H4 (cell line): ENCODE measurements at places on chromosomes 12 and 14. TPM values are rescaled to one million over a fixed set of nuclear protein-coding genes. Genes with fewer than 3 reads are reported as not detected.

DNA sequence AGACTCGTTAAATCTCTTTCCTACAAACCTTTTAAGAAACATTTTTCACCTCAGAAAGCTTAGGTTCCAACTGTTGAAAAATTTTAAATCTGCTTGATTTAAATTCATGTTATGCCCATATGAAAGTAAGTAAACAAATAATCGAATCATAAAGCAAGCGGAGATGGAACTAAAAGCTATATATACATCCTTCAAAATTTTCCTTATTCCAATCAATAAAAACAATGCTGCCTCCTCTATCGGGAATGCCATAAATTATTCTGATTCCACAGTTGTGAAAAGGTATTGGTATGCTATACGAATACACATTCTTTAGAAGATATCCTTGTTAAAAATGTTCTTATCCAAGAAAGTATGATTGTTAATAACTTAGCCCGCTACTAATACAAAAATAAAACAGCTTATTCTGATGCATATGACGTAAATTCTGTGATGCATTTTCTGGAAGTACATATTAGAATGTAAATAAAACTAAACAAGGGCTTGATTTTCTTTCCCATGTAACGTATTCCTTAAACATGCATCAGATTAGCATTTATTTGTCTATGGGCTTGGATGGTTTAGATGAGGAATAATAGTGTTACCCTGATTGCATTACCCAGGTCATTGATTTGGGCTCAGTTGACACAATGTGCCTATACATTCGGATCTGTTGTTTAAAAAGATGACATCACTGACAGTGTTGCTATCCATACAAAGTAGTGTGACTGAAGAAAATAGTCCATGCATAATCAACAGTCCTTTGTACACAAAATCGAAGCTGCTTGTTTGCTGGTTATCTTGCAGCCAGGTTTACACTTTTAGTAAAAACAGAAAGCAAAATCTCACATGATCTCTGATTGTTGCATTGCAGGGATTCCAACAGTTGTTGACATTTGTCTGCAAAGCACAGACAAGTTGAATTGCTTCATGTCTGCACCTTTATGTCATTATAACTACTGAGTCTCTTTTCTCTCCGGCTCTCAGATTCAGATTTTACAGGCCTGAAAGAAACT, 656 bp upstream of the DTD2 start:
- no peak for DNase-seq

GRCh38 chr12:26121323-26122060, 3.3 kb downstream of the BHLHE41 start:
- no peak for DNase-seq

- DNase-seq = peak; percentile 36
These were observed 43.3 kb upstream of the DHRS4 start for GRCh38 chr14:23910101-23910875.

- no peak for DNase-seq
These were observed 295.1 kb upstream of the SFSWAP start for GRCh38 chr12:131415781-131416180.

DNA sequence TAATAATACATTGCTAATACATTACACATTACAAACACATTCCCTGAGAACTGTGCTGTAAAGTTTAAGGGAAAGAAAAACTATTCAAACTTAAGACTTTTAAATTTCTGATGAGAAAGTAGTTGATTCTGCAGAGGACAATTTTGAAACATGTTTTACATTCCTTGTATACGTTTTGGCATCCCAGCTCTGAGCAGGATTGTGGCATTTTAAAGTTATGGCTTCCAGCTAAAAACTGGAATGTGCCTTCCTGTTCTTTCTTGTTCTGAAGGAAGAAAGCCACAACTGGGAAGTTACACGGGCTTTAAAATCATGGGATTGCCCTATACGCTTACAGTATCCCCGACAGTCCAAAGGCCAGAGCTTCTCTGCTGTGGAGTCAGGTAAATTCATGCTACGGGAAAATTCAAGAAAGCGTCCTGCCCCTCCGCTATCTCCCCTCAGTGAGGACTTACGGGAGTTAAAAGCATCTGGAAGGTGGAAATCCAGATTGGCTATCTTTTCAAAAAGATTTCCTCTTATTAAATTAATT, 10.8 kb upstream of the KLHL42 start:
- no peak for DNase-seq

DNA sequence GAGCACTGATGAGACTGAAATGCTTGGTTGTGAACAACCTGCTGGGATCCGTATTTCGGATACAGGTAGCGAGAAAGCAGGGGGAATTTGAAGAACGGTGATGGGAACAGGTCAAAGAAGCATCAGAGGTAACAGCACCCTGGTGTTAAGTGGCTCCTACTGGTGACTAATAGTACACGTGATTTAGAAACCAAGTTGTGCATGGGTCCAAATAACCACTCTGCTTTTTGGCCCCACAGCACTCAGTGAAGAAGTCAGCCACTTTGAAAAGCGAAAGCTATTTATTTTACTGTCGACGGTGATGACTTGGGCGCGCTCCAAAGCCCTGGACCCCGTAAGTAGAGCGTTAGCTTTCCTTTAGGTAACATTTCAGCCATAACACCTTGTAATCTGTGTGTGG, 16.7 kb downstream of the AK7 start:
- no peak for DNase-seq

GRCh38 chr12:40104461-40105264, 1.2 kb downstream of the SLC2A13 start:
- DNase-seq = no peak

- no peak for DNase-seq
These were observed 10.6 kb upstream of the PLEKHD1 start for GRCh38 chr14:69473946-69474345.

GRCh38 chr14:94569381-94570001, 8.2 kb downstream of the SERPINA4 start:
- no peak for DNase-seq

LYZ gene
- total RNA-seq = 0.12 TPM in 1 of 2 replicates, not detected in the other

SRRM4 gene
- total RNA-seq = 0.04 TPM in 1 of 2 replicates, not detected in the other

DNAI7 gene
- total RNA-seq = 0.23 and 0.60 TPM in 2 replicates

GARIN6 gene
- total RNA-seq = not detected in 2 replicates
